ENCODE measurements at places on chromosomes 12 and 14.

GRCh38 chr14:90246936-90247335 is 9.4 kb upstream of the PSMC1 start:
- H3K4me1 ChIP-seq: no peaks in the 10 kb centered on the region
- H3K27ac ChIP-seq: peak overlapping the region; percentile 53
- H3K27me3 ChIP-seq: peaks cover 10% of the 10 kb centered on the region
- H3K36me3 ChIP-seq: peaks cover 1% of the 10 kb centered on the region

GRCh38 chr12:106599302-106599701 is 16.5 kb downstream of the RFX4 start:
- H3K4me3 ChIP-seq: no peak overlapping the region
- DNase-seq: no peak
- peaks cover 29% of the 10 kb centered on the region for H3K27me3 ChIP-seq
- H3K27ac ChIP-seq: no peak overlapping the region
- H3K36me3 ChIP-seq: no peaks in the 10 kb centered on the region
- H3K4me1 ChIP-seq: no peaks in the 10 kb centered on the region

DNA sequence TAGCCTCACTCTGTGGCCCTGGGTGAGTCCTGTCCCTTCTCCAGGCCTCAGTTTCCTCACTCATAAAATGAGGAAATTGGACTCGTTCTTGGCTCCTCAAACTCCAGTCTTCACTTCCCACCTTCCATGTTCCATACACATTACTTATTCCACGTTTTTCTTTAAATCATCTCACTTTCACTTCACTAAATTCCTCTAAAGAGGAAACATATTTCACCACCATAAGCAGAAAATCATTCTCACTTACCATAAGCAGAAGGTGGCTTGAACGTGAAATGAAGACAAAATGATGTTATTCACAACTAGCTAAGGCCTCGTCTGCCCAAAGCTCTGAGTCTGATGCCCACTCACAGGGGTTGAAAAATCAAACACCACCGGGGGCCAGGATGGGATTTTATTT is 278.3 kb downstream of the ADGRD1 start:
- no peak for DNase-seq
- no peak overlapping the region for H3K4me3 ChIP-seq
- no peaks in the 10 kb centered on the region for H3K4me1 ChIP-seq

DNA sequence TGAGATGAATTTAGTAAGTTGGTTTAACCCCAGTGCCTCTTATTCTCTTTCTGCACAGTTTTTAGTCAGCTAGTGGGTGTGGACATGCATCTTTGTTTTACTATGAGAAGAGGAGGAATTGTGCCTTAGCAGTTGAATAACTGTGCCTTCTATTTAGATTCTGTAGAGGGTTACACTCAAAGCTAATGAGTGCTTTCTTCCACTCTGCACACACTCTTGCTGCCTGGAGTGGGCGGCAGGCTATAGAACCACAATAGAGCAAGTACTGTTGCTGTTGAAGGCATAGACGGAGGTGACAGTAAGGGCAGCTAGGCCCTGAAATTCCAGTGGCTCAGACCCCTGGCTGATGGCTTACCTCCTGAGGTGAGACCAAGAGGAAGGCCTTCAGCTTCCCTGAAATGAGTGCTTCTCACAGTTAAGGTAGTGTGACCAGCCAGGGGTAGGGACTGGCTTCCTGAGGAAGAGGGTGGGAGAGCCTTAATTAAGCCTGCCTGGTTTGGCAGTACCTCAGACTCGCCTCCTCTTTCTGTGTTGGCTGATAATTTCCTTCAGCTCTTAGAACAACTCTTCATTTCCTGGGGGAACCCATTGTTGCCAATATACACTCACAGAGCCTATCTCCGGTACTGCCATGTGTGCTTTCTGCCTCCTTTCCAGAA is 24.7 kb downstream of the SUSD6 start:
- H3K36me3 ChIP-seq: peaks cover 24% of the 10 kb centered on the region
- no peak for DNase-seq
- H3K27ac ChIP-seq: peak overlapping the region; percentile 92
- H3K4me3 ChIP-seq: peak overlapping the region; percentile 39

GRCh38 chr12:62481843-62482540 is 15.4 kb downstream of the MON2 start:
- no peak overlapping the region for H3K4me3 ChIP-seq
- peaks cover 11% of the 10 kb centered on the region for H3K4me1 ChIP-seq
- no peaks in the 10 kb centered on the region for H3K27me3 ChIP-seq
- no peak for DNase-seq
- no peak overlapping the region for H3K27ac ChIP-seq

DNA sequence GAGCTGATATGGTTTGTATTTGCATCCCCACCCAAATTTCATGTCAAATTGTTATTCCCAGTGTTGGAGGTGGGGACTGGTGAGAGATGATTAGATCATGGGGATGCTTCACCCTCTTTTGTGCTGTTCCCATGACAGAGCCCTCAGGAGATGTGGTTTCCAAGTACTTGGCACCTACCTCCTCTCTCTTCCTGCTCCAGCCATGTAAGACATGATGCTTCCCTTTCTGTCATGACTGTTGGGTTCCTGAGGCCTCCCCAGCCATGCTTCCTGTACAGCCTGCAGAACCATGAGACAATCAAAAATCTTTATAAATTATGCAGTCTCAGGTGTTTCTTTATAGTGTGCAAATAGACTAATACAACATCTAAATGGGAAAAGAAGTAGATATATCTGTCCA is 754.5 kb downstream of the TMEM121 start:
- H3K27ac ChIP-seq: no peak overlapping the region
- peaks cover 16% of the 10 kb centered on the region for H3K27me3 ChIP-seq
- H3K4me1 ChIP-seq: peaks cover 12% of the 10 kb centered on the region
- no peak overlapping the region for H3K4me3 ChIP-seq
- no peak for DNase-seq

GRCh38 chr12:119631930-119632678 is 35.8 kb upstream of the PRKAB1 start:
- DNase-seq: no peak
- H3K27me3 ChIP-seq: peaks cover 18% of the 10 kb centered on the region

- peaks cover 9% of the 10 kb centered on the region for H3K27me3 ChIP-seq
- H3K36me3 ChIP-seq: no peaks in the 10 kb centered on the region
- H3K4me1 ChIP-seq: peaks cover 9% of the 10 kb centered on the region
- DNase-seq: no peak
- no peak overlapping the region for H3K4me3 ChIP-seq
These were observed 137.6 kb downstream of the TSPAN9 start for GRCh38 chr12:3214526-3215365.

DNA sequence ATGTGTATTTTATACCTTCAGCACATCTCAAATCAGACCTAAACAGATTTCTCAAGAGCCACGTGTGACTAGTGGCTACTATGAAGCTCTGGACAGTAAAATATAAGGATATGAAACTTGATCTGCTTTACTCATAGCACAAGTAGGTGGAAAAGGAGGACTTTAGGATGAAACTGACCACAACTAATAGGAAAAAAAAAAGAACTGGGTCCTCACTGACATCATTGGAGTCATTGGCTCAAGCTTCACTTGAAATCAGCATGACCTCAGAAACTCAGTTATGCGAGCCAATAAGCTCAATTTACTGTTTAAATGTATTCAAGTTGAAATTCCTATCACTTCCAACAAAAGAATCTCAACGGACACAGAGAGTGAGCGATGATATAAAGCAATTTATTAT is 34.1 kb upstream of the CIT start:
- no peak for DNase-seq
- no peaks in the 10 kb centered on the region for H3K36me3 ChIP-seq
- H3K4me1 ChIP-seq: no peaks in the 10 kb centered on the region

- DNase-seq: no peak
- no peaks in the 10 kb centered on the region for H3K4me1 ChIP-seq
- H3K27me3 ChIP-seq: peaks cover 34% of the 10 kb centered on the region
- no peak overlapping the region for H3K27ac ChIP-seq
These were observed 9.5 kb downstream of the EMP1 start for GRCh38 chr12:13205809-13206559.

DNA sequence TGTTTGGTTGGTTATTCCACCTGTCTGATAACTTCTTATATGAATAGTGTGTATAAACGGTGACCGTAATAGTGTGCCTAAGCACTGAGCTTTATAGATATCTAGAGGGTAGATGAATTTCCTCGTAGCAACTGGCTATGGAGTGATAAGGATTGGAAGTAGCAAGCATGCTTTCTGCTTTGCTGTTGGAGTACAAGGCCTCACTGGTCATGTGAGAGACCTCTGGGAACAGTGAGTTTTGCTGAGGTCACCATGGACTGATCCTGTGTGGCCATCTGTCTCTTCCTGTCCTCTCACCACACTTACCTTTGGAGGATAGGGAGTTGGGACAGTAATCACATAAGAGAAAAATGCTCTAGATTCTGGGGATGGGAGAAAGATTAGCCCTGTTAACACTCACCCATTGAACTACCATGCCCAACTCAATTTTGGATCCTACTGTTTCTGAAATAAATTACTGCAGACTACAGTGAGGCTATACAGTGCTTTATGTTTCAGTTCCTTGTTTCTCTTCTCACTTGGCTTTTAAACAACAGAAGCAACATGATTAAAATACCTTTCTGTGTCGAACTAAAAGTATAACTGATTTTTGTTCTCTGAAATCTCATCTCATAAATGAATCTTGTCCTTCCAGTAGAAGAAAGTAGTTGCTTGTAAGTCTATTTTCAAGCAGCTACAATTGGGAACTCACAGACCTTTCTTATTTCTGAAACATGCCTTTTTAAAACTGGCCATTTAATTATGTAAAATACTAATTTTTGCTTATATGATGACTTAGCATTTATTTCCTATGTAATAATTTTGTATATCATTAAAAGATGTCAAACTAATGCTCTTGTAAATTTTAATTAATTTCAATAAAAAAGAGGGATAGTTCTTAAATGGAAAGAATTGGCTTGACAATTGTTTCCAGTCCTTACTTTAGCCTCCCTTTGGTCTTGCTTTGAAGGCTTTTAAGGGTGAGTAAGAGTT is 8.3 kb downstream of the TMX1 start:
- H3K27ac ChIP-seq: peak overlapping the region; percentile 43
- no peak for DNase-seq
- peaks cover 69% of the 10 kb centered on the region for H3K36me3 ChIP-seq
- H3K27me3 ChIP-seq: no peaks in the 10 kb centered on the region

DNA sequence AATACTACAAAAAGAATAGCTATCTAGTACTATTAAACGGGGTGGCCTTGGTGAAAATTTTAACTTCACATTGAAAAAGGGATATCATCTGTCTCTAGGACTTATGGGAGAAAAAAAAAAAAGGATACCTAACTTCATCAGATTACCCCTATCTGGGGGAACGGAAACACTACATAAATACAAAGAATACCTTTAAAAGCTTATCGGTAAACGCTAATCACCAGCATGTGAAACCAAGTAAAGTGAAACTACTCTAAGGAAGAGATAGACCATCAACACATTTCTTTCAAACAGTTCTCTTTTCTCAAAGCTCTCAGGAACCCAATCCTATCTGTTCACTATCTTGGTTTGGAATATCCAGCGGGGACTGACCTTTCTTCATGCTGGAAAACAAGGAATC is 3.5 kb downstream of the KICS2 start:
- H3K27me3 ChIP-seq: no peaks in the 10 kb centered on the region
- peak overlapping the region; percentile 62 for H3K27ac ChIP-seq
- H3K36me3 ChIP-seq: peaks cover 21% of the 10 kb centered on the region
- peaks cover 27% of the 10 kb centered on the region for H3K4me1 ChIP-seq
- no peak for DNase-seq

DNA sequence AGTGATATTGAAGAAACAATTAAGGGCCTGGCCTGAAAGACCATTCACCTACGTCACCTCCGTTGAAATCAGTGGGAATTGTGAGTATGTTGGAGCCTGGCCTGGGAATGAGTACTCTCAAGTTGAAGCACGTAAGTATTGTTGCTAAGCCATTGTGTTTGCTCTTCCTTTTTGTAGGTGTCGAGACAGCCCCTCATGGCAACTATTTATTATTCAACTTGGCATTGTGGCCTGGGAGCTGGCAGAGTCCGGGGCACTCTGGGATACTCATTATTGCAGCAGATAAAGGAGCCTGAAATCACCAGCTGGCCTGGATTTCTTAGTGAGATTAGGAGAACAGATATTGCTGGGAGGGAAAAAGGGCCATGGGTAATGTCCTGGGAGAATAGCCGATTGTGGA is 147.4 kb downstream of the C12orf75 start:
- H3K36me3 ChIP-seq: no peaks in the 10 kb centered on the region
- peaks cover 12% of the 10 kb centered on the region for H3K27me3 ChIP-seq
- H3K4me1 ChIP-seq: no peaks in the 10 kb centered on the region
- DNase-seq: no peak

- H3K36me3 ChIP-seq: no peaks in the 10 kb centered on the region
- H3K4me1 ChIP-seq: no peaks in the 10 kb centered on the region
- H3K27ac ChIP-seq: no peak overlapping the region
- H3K27me3 ChIP-seq: no peaks in the 10 kb centered on the region
These were observed 515.5 kb downstream of the C12orf50 start for GRCh38 chr12:87513536-87514280.

- H3K4me3 ChIP-seq: no peak overlapping the region
- DNase-seq: no peak
- no peaks in the 10 kb centered on the region for H3K36me3 ChIP-seq
- no peaks in the 10 kb centered on the region for H3K4me1 ChIP-seq
- no peak overlapping the region for H3K27ac ChIP-seq
These were observed 454.0 kb downstream of the SOX5 start for GRCh38 chr12:23495472-23495871.

DNA sequence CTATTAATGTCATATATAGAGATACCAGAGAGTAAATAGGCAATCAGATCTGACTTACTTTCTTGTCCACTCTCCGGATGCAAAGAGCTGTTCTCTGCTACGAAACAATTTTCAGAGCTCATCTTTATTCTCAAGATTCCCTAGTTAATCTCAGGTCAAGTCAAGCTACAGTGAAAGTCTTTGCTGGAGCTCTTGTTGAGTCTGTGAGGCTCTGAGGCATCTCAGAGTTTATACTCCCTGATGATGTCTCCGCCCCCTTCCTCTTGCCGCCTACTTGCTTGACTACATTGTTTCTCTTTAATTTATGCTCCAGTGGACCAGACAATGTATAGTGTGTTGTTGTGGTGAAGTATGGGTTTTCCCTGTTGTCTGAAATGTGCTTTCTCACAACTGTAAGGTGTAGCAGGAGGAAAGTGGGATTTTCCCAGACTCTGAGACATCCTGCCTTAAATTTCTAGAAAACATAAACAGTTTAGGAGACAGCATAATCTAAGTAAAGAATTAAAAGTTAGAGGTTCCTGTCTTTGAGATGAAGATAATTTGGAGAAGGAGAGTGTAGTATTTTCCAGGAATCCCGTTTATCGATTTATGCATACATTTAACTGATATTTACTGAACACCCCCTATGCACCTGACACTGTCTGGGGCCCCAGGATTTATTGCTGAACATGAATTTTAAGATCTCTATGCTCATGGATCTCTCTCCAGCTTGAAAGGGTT is at the start of gene CD69:
Gene CD69, minus strand, starts transcription at position 203 of the 720 bp plus-strand sequence. Its CDS starts 81 bp downstream, at position 122.
- DNase-seq: peak; percentile 33
- peak within 1 kb of the TSS; percentile 90 for H3K4me3 ChIP-seq
- peaks cover 36% of the 10 kb centered on the region for H3K36me3 ChIP-seq
- peak within 1 kb of the TSS; percentile 93 for H3K27ac ChIP-seq
- no peaks in the 10 kb centered on the region for H3K27me3 ChIP-seq

DNA sequence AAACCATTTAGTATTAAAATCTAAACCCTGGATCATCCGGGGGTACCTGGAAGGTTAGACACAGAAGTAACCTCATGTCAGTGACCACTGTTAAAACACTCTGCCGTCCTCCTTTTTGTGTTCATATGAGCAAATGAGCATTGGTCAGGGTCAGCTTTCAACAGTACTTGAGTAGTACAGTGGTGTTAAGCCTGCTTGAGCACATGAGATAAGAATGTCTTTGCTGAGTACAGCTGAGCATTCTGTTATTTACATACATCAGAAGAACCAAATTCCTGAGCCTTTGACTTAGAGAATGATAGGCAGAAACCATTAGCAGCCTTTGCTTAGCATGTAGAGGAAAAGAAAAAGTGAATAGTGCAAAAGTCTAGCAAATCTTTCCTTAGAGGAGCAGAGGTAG is 38.6 kb upstream of the LRTM2 start:
- H3K4me1 ChIP-seq: no peaks in the 10 kb centered on the region
- H3K27me3 ChIP-seq: no peaks in the 10 kb centered on the region
- peaks cover 70% of the 10 kb centered on the region for H3K36me3 ChIP-seq
